Stimulated activated CD4-positive, alpha-beta T cell treated with anti-CD3 and anti-CD28 coated beads, Interleukin-1b, Interleukin-23, amount 100 ng/mL, for 1 hour (primary cell): ENCODE measurements at places on chromosomes 5 and 9.

DNA sequence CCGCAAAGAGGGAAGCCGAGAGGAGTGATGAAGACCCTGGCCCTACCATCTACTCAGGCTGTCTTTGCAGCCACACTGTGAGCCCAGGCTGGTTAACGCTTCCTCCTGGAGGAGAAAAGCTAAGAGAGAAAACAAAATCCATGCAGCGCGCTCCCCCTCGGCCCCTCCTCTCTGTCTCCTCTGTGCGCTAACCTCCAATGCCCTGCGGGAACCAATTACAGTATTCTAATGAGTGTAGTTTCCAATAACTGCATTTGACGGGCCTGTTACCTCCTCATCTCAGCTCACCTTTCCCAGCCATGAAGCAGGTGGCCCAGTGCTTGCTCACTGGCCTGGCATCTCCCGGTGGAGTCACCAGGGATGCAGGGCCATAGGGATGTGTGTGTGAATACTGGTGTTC is 565.5 kb downstream of the EBF1 start:
- no peak for DNase-seq

- DNase-seq: no peak
These were observed 37.3 kb downstream of the IPPK start for GRCh38 chr9:92632641-92633040.

DNA sequence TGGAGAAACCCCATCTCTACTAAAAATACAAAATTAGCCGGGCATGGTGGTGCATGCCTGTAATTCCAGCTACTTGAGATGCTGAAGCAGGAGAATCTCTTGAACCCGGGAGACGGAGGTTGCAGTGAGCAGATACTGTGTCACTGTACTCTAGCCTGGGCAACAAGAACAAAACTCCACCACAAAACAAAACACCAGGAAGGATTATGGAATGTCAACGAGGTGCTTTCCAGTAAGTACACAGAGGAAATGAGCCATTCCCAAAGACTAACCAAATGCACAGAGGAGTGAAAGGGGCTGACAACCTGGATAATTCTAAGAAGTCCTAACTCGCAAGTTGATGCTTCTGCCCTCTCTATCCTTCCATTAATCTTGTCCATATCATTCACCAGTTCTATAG is 126.1 kb upstream of the RETREG1 start:
- no peak for DNase-seq

DNA sequence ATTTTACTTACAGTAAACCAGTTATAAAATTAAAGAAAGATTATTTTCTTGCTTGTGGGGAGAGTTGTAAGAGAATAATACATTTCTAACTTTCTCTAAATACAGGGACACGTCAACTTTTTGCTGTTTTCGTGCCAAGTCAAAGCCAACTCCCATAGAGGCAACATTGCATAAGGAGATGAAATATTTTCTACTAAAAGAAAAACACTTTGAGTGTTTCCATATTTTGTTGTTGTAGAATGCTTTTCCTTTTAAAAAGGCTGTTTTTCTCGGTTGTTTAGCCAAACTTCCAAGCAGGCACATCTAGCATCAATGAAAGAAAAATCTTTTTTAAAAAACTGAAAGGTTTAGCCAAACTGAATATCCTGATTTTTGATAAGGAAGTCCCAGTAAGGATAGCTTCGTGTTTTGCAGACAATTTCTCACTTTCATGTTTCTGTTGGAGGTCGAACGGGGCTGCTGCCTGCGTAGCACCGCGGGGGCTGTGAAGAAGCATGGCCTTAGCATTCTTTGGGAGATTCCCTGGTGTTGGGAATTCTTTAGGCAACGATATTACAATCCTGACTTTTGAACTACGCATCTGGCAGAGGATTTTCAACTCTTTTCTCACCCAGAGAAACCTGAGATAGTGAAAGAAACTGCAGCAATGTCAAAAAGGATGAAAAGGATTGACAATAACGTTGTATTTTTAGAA is 108.1 kb upstream of the FBXL7 start:
- DNase-seq: no peak

- no peak for DNase-seq
These were observed 40.8 kb upstream of the LARP1 start for GRCh38 chr5:154714266-154714986.

DNA sequence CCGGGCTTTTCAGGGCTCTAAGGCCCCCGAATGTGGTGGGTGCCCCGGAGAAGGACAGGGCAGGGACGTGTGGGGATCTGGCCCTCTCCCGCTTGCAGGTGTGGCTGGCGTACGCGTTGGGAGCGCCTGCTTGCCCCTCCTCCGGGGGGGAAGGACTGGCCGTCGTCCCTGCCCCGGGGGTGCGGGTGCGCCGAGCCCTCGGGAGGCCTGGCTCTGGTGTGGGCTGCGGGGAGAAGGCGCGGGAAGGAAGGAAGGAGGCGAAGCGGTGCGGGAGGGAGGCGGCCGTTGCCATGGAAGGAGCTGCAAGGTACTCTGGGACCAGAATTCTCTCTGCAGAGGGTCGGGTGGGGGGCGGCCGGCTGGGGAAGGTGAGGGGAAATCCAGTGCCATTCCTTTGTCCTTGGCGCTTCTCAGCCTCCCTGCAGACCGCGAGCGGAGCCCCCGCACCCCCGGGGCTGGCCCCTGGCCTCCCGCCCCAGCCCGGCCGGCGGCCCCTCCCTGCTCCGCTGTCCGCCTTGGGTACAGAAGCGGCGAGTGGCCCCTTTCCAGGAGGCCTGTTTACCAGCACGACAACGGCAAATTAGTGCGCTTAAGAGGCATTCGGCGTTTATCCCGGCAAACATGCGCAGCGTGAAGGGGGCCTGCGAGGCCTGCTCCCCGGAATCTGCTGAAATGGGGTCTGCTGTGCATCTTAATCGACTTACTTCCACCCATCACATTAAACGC is 67.1 kb upstream of the UNC5A start:
- no peak for DNase-seq

DNA sequence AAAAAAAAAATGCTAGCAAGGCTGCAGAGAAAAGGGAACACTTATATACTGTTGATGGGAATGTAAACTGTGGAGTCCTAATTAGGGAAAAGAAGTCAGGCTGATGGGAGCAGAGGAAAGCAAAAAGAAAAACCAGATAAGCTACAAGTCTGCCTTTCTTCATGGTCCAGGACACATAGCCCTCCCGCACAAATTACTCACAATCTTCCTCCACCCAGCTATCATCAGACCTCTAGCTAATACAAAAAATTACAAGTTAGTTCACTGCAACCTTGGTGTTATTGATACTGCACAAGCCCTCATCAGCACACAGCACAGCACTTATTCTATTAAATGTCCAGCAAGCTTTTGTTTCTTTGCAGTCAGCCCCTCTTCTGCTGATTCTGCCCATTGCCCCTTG is 186.0 kb upstream of the ADRA1B start:
- no peak for DNase-seq

DNA sequence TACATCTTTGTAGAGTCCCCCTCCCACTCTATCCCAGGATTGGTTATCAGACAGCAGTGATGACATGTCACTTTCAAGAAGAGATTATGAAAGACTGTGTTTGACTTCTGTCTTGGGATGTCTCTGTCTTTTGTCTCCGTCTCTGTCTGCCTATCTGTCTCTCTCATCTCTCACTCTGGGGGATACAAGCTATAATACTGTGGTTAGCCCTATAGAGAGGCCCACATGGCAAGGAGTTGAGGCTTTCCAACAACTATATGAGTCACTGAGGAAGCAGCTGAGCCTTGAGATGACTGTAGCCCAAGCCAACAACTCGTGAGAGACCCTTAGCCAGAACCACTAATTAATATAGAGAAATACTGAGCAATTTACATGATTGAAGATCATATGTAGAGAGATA is 284.8 kb downstream of the PDE4D start:
- DNase-seq: no peak

DNA sequence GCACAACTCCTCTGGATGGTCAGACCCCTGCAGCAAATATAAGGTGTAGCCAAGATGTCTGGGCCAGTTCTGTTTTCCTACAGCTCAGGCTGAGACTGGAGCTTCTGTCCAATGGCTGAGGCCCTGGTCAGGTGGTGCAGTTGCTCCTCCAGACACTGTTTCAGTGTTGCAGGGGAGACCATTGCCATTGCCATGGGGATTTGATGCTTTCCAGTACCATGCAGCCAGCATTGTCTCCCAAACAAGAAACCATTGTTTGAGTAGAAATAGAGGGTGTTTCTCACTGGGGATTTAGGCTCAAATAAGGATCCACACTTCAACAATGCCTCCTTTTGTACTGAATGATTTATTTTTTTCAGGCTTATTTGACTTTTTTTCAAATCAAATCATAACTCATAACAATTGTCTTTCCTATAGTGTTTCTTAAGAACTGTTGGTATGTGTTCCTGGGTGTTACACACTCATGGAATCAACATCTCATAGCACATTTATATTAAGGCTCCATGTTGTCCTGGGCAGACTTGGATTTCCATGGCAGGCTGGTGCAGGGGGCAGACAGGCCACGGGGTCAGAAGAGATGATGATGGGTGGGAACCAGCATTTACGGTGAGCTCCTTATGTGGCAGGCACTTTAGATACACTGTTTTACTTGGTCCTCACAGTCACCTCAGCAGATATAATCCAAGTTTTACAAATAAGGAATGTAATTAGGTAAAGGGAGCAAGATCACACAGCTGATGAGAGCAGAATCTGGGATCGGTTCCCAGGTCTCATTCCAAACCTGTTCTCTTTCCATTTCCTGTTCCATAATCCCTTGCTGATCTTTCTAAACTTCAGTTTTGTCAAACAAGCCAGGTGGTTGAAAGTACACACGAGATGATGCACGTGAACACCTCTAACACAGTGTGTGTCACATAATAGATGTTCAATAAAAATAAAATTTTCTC is 95.9 kb upstream of the GNAQ start:
- no peak for DNase-seq
